ENCODE measurements at places on chromosomes 5 and 9. TPM values are rescaled to one million over a fixed set of nuclear protein-coding genes. Genes with fewer than 3 reads are reported as not detected.

- no peak for DNase-seq
These were observed 19.7 kb downstream of the TLE4 start for GRCh38 chr9:79591458-79591857.

DNA sequence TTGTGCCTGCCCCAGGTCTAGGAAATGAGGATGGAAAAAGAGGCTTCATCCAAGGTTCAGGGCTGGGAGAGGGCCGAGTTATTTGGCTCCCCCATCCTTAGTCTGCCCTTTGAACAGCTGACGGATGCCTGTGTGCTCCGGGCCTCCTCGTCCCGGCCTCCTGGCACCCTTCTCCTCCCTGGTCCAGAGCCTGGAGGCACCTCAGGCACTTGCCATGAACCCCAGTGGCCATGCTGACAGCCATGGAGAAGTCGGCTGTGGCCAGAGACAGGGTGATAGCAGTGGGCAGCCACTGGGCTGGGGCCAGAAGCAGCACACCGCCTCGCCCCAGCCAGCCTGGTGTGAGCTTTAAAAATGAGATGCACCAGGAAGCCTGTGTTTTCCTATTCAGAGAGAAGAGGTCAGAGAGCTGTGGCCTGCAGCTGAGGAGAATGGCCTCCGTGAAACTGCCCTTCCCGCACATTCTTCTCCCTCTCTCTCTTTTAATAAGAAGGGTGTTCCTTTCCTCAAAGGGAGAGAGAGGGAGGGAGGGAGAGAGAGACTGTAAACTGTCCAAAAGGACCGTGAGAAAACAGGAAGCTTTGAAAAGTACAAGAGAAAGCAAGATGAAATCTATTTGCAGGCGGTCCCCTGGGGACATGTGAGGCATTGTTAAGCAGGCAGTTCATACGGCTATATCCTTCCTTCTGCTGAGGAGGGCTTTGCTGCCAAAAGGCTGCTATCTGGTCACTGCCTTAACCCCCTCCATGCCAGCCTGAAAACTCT, 55.3 kb downstream of the ZNF366 start:
- DNase-seq, result peak; percentile 88

GRCh38 chr5:35182486-35182885, 47.8 kb downstream of the PRLR start:
- DNase-seq, result no peak

DNA sequence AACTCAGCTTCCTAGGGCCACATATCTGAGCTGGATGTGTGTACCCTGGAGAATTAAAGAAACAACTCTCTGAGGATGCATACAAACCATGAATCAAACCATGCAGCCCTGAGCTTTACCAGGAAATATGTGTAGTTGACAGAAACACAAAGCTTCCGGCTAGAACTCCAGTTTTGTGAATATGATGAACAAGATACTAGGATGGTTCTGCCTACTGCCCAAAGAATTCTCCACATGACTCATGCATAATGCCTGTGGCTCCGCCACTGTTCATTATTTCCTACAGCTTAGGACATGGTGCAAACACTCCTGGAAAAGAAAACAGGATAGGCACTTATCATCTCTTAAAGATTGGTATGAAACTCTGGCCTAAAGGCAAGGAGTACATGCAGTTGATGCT, 343.4 kb downstream of the DNAH5 start:
- no peak for DNase-seq

DNA sequence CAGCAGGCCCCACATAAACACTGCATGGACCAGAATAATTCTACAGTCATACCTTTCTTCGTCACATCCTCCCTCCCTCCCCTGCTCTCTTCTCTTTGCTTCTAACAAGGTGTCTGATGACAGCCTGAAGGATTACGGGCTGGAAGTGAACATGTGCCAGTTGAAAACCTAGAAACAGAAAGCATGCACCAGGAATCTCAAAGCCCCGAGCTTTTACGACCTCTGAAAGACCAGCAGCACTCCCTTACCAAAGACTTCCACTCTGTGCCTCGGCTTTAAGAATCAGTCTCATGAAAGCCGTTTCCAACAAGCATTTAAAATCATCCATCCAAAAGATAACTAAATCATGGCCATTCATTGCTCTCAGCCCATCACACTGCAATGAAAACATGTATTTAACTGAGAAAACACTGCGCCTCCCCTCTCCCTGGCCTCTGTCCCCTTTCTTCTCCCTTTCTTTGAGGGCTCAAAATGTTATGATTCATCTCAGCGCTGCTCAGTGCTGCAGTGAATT, 21.3 kb downstream of the MSX2 start:
- DNase-seq, result no peak

DNA sequence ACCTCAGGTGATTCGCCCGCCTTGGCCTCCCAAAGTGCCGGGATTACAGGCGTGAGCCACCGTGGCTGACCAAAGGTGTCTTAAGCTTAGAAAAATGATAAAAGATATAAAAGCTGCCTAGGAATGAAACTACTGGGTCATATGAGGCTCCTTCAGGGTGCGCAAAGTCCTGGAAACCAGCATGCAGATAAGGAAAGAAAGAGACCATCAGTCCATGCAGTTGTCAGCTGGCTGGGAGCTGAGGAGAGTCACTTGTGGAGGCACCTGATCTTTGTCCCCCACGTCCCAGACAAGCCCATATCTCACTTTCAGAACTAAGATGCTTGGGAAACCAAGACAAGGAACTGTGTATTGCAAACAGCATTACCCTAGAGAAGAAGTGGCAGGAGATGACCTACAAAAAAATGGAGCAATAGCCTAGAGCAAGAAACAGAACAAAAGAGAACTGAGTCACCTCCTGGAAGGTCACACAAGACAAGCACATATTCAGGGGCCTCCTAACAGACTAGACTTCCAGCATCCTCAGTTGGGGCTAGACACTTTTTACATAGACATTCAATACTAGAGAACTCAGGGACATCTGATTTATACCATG, 2.8 kb upstream of the CCDC125 start:
- no peak for DNase-seq

- DNase-seq, result no peak
These were observed 59.3 kb downstream of the GALNT10 start for GRCh38 chr5:154249826-154250225.

DNA sequence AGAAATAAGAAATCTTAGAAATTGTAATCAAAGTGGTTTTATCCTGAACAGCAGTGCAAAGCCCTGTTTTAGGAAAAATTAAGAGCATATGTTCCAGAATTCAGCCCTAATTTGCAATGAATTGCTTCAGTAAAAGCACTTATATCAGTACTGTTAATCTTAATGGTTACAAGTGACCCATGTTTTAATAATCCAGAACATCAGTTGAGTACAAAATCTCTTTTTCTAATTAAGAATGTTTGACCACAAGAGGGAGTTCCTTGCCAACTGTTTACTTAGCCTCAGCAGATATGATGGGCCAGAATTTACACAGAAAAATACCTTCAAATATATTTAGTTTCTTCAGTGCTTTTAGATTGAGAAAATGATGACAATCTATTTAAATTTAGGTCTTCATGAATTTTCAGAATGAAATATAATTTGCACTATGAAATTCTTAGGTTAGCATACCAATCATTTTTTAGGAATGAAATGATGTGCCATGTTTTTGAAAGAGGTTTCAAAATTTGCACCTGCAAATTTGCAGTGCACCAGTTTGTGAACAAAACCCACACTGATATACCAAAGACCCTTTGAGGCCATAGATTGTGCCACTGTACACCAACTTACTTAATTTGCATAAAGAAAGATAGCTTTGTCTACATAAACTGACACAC, 926.3 kb upstream of the ARRDC3 start:
- peak; percentile 81 for DNase-seq

The PRSS3 gene
- polyA plus RNA-seq, result 0.26 TPM

The RGS7BP gene
- 0.04 TPM for polyA plus RNA-seq

The NPDC1 gene
- 49.0 TPM for polyA plus RNA-seq

The CEL gene
- 0.66 TPM for polyA plus RNA-seq

Data from lung (tissue), 17 donors.